Fibroblast of lung (primary cell): ENCODE measurements at places on chromosomes 2 and 18. TPM values are rescaled to one million over a fixed set of nuclear protein-coding genes. Genes with fewer than 3 reads are reported as not detected.

- H3K27me3 ChIP-seq: no peaks in the 10 kb centered on the region
- no peak overlapping the region for H3K4me3 ChIP-seq
- no peak overlapping the region for H3K27ac ChIP-seq
- H3K4me1 ChIP-seq: no peaks in the 10 kb centered on the region
- DNase-seq: no peak
Measured at GRCh38 chr18:73556904-73557303, 590.7 kb downstream of the FBXO15 start.

Gene EGR4
- total RNA-seq: under 0.01 TPM in 1 of 2 replicates, not detected in the other

Gene CD28
- total RNA-seq: not detected in 2 replicates

GRCh38 chr18:63725682-63726480 is 23.1 kb downstream of the SERPINB11 start:
- H3K4me1 ChIP-seq: no peaks in the 10 kb centered on the region
- no peak overlapping the region for H3K27ac ChIP-seq
- H3K27me3 ChIP-seq: no peaks in the 10 kb centered on the region
- no peaks in the 10 kb centered on the region for H3K36me3 ChIP-seq
- no peak for DNase-seq

DNA sequence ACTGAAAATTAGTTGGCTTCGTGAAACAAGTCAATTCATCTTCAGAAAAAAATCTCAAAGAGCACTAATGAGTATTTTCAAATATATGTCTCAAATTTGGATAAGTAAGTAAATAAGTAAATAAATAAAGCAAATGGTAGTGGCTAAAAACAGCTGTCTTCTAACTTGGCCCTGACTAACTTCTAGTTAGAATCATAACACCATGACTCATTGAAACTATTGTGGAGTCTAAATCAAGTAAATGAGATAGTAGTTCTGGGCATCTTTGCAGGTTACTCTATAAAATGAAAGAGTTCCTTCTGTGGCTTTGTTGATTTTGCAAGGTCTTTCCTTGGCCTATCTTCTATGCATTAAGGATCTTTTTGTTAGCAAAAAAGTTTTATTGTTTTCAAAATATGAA is 110.7 kb downstream of the SLC8A1 start:
- no peaks in the 10 kb centered on the region for H3K36me3 ChIP-seq
- H3K27me3 ChIP-seq: no peaks in the 10 kb centered on the region
- peaks cover 10% of the 10 kb centered on the region for H3K4me1 ChIP-seq
- H3K27ac ChIP-seq: no peak overlapping the region
